Right ventricle myocardium superior (tissue), 1 donor: ENCODE measurements at places on chromosomes 5 and 9. TPM values are rescaled to one million over a fixed set of nuclear protein-coding genes. Genes with fewer than 3 reads are reported as not detected.

GRCh38 chr5:31086839-31087415 is 106.6 kb upstream of the CDH6 start:
- no peak for DNase-seq

C9orf153 gene
- 0.22 TPM for total RNA-seq

- DNase-seq: no peak
Measured at GRCh38 chr5:30981576-30981975, 211.9 kb upstream of the CDH6 start.

- no peak for DNase-seq
Measured at GRCh38 chr9:137076636-137077009, 694 bp upstream of the UAP1L1 start.

PCDHB10 gene
- 0.81 TPM for total RNA-seq

DNA sequence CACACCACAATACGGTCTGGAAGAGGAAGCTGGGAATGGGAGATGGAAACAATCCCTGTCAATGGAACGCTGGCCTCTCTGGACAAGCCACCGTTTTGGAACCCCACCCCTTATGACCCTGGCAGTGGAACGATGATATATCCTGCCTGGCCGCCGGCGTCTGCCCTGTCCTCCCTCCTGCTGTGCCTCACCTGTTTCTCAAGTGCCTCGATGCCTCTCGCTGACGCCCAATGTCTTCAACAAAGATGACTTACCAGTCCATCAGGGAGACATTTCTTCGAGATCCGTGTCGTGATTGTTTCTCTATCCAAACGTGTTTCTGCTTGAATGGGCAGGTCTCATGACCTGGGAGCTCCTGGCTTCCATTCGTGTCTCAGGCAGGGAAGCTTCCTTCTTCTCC is 476.5 kb downstream of the SPATA31A7 start:
- DNase-seq: no peak

DNA sequence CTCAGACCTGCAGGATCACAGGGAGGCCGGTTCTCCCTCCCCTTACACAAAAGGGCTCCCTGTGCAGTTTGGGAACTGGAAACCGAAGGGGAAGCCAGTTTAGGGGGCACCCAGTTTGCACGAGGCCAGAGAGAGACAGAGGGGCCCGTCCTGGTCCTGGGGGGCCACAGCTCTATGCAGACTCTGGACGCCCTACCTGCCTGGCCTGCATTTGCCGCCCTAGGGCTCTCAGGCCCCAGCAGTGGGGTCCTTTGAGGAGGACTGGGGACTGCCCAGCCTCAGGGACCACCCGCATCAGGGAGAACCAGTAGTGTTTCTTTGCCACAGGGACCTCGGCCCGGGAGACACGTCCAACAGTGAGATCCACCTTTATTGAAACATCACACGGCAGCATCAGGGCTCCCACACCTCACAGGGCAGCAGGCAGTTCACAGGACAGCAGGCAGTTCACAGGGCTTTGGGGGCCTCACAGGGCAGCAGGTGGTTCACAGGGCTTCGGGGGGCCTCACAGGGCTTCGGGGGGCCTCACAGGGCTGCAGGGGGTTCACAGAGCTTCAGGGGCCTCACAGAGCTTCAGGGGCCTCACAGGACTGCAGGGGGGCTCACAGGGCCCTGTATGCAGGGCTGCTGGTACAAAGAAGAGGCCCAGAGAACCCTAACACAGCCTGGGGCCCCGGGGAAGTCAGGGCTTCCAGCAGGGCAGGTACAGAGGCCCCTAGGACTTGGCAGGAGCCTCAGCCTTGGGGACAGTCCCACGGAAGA is 648 bp upstream of the NSMF start:
- peak; percentile 37 for DNase-seq

GRCh38 chr5:38551030-38552017 is 5.1 kb downstream of the LIFR start:
- no peak for DNase-seq

DNA sequence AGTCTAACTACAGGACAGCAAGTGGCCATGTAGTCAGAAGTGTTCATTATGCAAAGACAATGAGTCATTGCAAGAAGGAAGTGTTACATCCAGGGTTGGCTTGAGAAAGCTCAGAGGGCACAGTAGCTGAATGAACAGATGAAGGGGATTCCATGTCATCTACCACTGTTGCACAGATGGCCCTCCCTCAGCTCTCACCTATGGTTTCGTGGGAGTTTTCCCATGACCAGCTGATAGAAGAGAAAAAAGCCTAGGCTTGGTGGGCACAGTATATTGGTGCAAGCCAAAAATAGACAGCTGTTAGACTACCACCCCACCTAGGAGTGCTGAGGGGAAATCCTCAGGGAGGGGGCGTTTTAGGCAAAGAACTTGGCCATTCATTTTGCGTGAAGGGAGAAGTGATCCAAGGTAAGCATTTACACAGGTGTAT is 217.0 kb downstream of the DMRT2 start:
- no peak for DNase-seq

DNA sequence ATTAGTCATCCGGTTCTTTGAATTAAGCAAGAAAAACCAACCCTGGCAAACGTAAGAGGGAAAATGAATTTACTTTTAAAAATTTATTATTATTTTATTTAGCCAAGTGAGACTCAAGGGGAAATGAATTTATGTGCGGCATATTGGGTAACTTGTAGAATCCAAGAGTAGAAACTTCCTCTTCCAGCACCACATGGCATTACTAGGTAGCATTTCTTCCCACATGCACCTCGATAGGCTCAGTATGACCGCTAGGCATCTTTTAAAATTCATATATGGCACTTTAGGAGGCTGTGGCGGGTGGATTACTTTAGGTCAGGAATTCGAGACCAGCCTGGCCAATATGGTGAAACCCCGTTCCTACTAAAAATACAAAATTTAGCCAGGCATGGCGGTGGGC is 17.6 kb upstream of the MYO10 start:
- DNase-seq: no peak

DNA sequence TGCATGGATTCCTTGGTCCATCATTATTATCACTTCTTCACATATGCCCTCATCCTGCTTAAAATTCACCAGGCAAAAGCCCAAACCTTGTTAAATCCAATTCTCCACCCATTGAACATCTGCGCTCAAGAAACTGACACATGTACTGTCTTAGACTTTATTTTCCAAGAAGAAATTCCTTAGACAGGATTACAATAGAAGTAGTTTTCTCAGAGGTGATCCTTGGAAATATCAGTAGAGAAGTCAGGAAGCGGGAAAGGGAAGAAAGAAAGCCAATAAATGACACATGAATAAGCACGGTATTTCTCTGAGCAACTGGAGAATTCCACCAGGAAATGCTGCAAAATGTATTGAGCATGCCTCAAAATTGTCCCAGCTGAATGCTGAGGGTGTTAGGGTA is 90.2 kb downstream of the FOXD1 start:
- no peak for DNase-seq

GRCh38 chr5:162939991-162940390 is 497.4 kb upstream of the CCNG1 start:
- no peak for DNase-seq

- DNase-seq: no peak
Measured at GRCh38 chr5:111243318-111243717, 19.1 kb downstream of the CAMK4 start.

SLC12A7 gene
- 172 TPM for total RNA-seq

GRCh38 chr9:76793784-76794431 is 29.7 kb downstream of the PCA3 start:
- DNase-seq: no peak

DNA sequence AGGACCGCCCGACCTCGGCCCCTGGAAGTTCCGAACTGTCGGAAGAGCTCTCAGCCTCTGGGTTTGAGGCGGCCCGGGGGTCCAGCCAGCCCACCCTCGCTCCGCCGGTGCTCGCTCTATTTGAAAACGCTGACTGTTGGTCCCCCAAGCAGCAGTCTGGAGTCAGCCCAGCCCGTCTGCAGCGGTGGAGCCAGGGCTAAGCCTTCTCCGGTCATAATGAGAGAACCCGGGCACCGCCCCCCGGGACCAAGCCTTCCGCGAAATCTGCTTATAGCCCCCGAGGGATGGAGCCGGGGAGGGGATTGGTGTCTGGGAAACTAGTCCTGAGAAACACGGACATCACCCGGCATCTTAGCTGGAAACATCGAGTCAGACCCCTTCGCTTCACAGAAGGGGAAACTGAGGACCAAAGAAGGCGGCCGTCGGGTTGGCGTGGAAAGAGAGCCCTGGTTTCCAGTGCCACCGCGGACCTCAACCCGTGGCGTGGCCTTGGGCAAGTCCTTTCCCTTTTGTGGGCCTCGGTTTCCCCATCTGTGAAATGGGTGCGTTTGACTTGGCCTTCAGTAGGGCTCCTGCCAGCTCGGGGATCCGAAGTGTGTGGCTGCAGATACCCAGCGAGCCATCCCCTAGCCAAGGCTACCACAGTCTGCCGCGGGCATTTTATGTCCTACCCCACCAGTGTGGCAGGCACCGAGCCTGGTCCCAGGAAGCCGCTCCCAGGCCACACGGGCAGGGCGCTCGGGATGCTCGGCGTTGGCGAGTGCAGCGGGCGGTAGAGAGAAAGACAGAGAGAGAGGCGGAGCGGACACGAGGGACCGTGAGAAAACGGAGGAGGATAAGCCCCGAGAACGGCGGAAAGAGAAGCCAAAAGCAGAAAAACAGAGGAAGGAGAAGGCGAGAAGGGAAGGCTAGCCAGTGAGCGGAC is 857 bp downstream of the ADAM19 start:
- peak; percentile 66 for DNase-seq

DNA sequence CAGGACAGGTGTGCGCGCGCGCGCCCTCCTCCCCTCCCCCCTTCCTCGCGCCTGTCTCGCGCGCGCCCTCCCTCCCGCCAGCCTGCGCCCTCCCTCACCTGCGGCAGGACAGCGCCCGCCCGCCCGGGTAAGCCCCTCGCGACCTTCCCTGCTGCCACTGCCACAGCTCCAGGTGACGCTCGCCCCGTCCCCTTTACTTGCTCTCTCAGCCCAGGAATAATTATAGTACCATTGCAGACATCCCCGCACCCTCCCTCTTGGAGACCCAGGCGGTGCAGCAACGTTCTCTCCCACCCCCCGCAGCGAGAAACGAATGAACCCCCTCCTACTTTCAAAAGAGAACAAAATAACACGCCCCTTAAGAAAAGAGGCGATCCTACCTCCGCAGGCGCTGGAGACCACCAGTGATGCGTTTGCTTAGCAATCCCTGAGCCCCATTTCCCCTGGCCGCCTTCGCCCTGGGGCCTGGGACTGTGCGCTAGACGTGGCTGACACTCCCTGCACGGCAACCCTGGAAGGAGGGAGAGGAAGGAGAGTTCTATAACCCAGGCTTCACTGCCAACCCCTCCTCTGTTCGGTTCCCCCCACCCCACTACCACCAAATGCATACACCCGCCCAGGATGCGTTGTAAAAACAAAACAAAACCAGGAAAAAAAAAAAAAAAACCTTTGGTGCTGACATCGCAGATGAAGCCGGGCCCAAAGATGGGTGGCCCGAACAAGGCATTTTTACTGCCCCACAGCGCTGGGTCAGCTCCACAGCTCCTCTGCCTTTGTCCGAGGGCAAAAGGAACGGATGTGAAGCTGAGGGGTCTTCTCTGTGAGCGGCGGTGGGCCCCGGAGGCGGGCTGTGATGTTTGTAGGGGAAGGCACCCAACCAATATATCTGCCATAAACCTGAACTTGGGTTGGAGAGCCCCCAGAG is 5.6 kb upstream of the PURA start:
- peak; percentile 49 for DNase-seq

CARTPT gene
- total RNA-seq: not detected

DNA sequence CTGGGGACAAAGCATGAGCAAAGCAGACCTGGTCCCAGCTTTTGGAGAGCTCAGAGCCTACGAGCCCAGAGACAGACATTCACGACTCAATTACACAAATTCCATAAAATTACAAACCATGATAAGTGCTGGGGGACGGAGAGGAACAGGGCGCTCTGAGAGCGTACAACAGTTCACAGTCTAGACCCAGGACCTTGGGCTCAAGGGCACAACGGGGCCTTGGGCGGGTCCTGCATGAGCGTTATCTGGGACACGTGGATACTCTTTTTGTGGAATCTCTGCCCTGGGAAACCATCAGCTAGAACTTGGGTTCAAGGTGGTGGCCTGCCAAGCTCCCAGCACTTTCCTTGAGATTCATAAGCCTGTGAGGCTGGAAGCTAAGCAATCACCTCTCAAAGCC is 9.4 kb upstream of the ANXA6 start:
- no peak for DNase-seq

GRCh38 chr9:136691316-136692184 is 4.3 kb upstream of the AGPAT2 start:
- DNase-seq: no peak

DNA sequence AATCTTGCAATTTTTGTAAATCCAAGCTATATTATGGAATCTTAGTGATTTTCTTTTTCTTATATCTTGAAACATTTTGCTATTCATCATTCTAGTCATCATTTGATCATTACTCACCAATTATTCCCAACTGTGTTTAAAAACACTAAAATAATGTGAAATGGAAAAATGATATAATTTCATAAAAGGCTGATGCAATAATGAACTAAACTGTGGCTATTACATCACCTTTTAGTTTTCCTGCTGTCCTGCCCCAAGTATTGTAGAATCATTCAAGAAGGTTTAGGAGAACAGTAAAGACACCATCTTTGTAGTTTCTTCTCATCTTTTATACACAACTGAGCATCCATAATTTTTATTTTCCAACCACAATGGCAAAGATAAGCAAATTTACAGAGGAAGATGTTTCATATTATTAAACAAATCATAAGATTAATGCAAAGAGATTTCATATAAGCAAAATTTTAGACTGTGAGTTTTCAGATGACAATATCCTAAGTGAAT is 431.0 kb upstream of the SLC30A5 start:
- DNase-seq: no peak

- no peak for DNase-seq
Measured at GRCh38 chr5:13250464-13251291, 693.8 kb downstream of the DNAH5 start.

- DNase-seq: no peak
Measured at GRCh38 chr5:30894811-30895210, 298.7 kb upstream of the CDH6 start.

DNA sequence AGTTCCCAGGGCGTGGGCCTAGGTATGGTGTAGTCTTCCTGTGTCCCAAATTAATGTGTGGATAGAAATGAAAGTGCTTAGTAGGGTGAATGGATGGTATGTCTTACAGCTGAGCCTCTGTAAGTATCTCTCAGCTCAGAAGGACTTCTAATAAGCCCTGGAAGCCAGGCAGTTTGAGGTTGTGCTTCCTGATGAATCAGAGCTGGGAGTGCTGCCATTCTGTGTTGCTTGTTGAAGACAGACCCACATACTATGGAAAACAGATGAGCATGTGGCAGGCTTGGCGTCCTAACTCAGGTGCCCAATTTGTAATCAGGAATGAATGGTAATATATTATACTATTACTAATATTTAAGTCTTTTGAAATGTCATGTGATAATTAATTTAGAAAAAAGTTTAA is 69.8 kb downstream of the CMYA5 start:
- no peak for DNase-seq

SPATA31C1 gene
- total RNA-seq: not detected

SLC36A3 gene
- not detected for total RNA-seq

PALM2AKAP2 gene
- total RNA-seq: 87.5 TPM

- DNase-seq: no peak
Measured at GRCh38 chr9:105879181-105879580, 184.8 kb downstream of the TMEM38B start.
